ENCODE measurements at places on chromosomes 11 and 22. TPM values are rescaled to one million over a fixed set of nuclear protein-coding genes. Genes with fewer than 3 reads are reported as not detected.

The GLYAT gene
- not detected for total RNA-seq

The RGL4 gene
- total RNA-seq, result 3.1 TPM

The MS4A1 gene
- 16.6 TPM for total RNA-seq

The CSKMT gene
- 5.3 TPM for total RNA-seq

The OR4D5 gene
- not detected for total RNA-seq

All from lung (tissue), 17 donors.